GM04503 (cell line): ENCODE measurements at places on chromosomes 3 and 15.

DNA sequence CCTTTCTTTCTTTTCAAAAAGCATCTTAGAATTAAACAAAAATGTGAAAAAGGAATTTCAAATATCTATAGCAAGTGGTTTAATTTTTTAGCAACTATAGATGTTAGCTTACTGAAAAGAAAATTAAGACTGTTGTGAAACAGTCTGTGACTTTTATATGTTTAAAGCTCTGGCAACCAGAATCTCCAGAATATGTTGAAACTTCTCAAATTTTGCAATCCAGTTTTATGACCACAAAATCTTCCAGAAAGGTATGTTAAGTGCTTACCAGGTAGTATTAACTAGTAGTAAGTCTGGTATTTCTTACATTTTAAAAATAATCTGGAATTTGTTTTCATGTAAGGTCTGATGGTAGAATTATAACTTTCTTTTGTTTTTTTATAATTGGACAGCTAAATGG is 235.0 kb downstream of the SLC9A9 start:
- DNase-seq, result no peak

DNA sequence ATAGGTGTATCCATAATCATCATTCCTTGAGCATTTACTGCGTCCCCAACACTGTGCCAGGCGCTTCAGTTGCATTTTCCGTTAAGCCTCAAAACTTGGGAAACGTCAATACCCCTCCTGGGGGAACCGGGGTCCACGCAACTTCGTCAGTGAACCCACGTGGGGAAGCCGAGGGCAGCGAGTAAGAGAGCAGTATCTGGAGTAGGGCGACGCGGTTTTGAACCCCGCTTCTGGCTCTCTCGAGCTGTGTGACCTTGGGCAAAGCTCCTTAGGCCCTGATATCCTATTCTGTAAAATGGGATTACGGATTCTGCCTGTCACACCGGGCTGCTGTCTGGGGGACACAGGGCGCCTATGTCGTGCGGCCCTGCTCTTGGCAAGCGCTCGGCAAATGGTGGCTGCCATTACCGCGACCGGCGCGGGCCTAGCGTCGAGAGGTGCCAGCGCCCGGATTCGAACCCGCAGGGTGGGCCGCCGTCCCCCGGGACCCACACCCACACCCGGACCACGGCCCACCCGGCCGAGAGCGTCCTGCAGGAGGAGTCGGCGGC is 590 bp downstream of the POLG start:
- DNase-seq, result no peak

- no peak for DNase-seq
Observed at GRCh38 chr3:104856741-104857140, 510.0 kb upstream of the ALCAM start.

GRCh38 chr3:33194303-33194702 is 24.3 kb downstream of the SUSD5 start:
- DNase-seq, result no peak

GRCh38 chr15:31606931-31607497 is 280.4 kb downstream of the KLF13 start:
- DNase-seq, result peak; percentile 7
